SHP77 (cell line): ENCODE measurements at places on chromosomes 7 and 10.

DNA sequence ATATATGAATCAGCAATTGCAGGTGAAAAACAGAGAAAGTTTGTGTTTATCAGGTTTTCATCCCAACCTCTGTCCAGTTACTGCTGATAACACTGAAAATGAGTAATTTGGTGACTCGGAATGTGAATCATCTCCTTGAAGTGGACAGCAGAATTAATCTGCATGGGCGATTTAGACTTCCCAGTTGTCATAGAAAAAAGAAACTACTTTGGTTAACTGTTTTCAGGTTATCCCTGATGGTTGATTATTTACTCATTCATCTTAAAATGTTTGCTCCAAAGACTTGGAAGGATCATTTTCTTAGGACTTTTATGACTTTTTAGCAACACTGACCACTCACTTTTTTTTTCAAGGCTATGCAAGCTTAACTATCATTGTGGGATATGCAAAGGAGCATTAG is 504.1 kb upstream of the ANKRD30A start:
- no peak for DNase-seq

GRCh38 chr7:16367115-16367514 is 54.2 kb downstream of the CRPPA start:
- DNase-seq: no peak

DNA sequence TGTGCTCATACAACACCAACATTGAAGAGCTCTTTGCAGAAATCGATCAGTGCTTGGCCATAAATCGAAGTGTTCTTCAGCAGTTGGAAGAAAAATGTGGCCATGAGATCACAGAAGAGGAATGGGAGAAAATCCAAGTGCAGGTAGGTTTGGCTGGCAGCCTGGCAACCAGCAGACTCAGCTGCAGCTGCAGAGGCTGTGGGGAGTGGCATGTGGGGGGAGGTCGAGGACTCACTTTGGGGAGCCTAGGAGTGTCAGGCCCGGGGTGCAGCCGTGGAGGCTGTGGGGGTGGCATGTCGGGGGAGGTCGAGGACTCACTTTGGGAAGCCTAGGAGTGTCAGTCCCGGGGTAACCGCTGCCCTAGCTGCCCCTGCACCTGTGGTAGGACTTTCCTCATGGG is 35.1 kb downstream of the RNF32 start:
- DNase-seq: no peak

- DNase-seq: no peak
Observed at GRCh38 chr7:33129806-33130153, 416 bp downstream of the BBS9 start.

DNA sequence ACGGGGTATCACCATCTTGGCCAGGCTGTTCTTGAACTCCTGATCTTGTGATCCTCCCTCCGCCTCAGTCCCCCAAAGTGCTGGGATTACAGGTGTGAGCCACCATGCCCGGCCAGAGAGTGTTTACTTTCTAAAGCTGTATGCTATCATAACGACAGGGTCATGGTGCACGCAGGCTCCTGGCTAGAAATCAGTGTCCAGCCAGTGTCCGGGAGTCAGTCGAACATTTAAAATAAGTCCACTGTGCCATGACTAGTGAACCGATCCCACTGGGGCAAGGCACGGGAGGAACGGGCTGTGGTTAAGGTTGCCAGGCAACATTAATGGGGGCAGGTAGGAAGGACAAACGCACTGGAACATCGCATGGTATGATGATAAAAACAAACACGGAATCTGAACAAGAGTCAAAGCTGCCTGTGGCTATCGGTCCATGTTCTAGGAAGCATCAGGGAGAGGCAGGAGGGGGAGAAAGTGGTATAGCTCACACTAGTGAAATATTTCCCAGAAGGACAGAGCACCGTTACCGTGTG is 89.0 kb upstream of the SEPHS1 start:
- no peak for DNase-seq

DNA sequence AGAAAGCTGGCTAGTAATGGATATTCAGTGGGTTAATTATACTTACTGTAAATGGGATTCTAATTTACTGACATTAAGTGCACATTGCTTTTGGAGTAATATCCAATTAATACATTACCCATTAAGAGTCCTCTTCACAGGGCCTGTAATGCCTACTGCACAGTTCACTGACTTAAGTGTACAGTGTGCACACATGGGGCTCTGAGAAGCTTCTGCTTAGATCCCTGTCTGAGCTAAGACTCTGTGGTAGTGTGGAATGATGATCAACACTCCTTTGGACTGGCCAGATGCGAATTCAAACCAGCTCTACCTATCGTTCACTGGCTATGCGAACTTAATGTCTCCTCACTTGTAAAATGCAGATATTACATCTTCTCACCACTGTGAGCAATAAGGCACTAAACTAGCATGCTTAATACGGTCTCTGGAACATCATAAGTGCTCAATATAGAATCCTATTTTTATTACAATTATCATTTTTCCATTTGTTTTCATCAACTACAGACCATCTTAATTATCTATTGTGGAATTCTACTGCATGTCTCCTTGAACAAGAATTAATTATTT is 53.8 kb upstream of the SEC61G start:
- DNase-seq: no peak

DNA sequence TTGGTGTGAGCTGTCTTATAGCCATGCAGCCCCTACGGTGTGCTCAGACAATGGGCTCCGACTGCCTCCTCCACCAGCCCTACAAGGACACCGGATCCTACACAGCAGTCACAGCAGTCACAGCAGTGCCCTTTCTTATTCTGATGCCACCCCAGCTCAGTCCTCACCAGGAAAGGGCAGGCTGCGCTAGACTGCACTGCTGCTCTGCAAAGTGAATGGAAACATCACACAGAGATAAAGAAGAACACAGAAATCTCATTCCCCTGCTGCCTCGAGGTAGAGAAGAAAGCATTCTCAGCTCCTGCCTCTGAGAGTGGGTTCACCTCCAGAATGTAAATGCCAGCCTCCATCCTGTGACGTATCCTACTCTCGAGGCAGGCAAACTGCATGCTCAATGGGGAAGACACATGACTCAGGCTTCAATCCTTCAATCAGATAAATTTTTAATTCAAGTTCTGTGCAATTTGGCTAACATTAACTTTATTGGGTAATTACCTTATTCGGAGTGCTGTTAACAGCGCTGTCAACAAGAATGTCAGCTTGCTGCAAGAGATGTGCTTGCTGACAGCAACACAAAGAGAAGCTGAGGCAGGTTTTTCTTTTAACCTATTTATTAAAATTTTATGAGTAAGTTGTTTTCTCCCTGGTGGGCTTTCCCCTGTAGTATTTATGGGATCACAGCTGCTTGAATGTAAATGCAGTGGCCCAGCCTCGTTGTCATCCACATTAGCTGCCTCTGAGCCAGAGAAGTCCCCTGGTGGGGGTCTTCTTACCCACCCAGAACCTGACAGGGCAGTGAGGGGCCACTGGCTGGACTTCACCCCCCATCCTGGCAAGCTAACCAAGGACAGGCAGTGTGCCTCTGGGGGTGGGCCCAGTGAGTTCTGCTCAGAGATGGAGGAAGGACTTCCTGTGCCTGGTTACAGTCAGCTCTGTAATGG is 241.3 kb upstream of the KMT2E start:
- DNase-seq: no peak
